ENCODE measurements at places on chromosomes 1 and 21. TPM values are rescaled to one million over a fixed set of nuclear protein-coding genes. Genes with fewer than 3 reads are reported as not detected.

The ERO1B gene
- total RNA-seq, result 12.9 TPM

The CASQ2 gene
- total RNA-seq, result 4.8 TPM

The GPR153 gene
- 10.3 TPM for total RNA-seq

The TLCD4 gene
- total RNA-seq, result 9.0 TPM

The KMO gene
- total RNA-seq, result 2.9 TPM

The AIM2 gene
- not detected for total RNA-seq

The ISG15 gene
- total RNA-seq, result 62.6 TPM

The SZRD1 gene
- total RNA-seq, result 69.0 TPM

The DCDC2B gene
- total RNA-seq, result not detected

The CERS2 gene
- total RNA-seq, result 137 TPM

Data from tibial nerve (tissue), 4 donors.